ENCODE measurements at places on chromosomes 13 and 19. TPM values are rescaled to one million over a fixed set of nuclear protein-coding genes. Genes with fewer than 3 reads are reported as not detected.

The TINCR gene
- 0.38 TPM for polyA plus RNA-seq

The NKPD1 gene
- polyA plus RNA-seq = 0.21 TPM

The CLASRP gene
- polyA plus RNA-seq = 80.1 TPM

The ZNF665 gene
- 10.7 TPM for polyA plus RNA-seq

The DHDH gene
- polyA plus RNA-seq = 8.5 TPM

All from renal pelvis (tissue), 12 donors.